HCEC 1CT (cell line): ENCODE measurements at places on chromosomes 11 and 22.

DNA sequence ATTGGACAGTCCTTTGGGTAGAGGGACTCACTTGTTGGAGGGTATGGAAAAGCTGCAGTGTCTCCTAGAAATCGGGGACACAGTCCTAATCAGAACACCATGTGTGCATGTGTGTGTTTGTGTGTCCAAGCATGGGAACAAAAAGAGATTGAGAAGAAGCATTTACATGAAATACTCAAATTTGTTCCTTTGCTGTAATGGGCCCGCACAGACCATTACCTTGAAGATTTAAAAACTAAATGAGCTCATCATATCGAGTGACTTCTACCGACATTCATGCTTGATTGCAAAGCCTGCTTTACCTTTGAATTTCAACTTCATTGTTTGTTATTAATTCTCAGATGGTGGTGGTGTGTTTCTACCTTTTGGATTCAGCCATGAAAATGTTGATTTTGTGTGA, 106.9 kb downstream of the ZBTB16 start:
- DNase-seq = no peak

GRCh38 chr11:7540830-7541555, 27.2 kb downstream of the PPFIBP2 start:
- no peak for DNase-seq

DNA sequence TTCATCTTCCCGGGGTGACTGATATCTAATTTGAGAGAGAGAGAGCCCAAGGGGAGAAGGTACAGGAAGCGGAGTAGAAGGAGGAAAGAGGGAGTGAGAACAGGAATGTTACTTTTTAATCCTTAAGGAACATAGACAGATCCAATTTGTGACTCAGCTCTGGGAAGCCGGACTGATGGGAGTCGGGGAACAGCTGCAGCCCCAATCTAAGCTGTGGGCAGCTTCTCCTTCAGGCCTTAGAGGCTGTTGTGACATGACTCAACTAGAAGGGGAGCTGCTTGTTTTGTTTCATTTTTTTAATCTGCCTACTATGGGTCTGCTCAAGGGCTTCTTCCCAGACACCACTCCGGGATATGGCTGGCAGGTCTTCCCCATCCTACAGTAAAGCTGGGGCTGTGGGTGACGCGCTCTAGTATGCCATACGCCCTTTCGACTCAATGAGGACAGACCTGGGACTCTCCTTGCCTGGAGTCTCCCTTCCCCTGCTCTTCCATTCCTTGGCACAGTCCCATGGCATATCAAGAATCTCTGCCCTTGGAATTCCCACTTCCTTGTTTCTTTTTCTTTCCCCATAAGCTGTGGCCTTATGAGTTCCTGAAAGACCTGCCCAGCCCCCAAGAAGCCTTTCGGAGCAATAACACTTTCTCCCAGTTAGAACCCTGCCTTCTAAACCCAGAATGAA, 103.3 kb upstream of the AKIP1 start:
- peak; percentile 96 for DNase-seq

DNA sequence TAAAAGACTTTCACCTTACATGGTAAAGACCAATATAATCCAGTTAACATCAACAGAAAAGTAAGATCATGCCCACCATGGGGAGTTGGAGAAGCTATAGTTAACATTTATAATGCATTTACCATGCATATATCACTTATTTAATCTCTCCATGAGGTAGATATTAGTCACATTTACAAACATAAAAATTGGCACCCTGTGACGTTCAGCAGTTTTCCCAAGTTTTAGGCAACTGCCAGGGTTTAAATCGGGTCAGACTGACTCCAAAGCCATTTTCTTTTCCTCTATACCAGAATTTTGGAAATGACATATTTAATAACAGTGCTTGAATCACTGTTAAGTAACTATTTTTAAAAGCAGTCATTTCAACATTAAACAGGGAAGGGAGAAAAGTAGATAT, 266.3 kb downstream of the DDX10 start:
- DNase-seq = peak; percentile 68

- no peak for DNase-seq
Measured at GRCh38 chr11:72709478-72710238, 35.4 kb upstream of the PDE2A start.

DNA sequence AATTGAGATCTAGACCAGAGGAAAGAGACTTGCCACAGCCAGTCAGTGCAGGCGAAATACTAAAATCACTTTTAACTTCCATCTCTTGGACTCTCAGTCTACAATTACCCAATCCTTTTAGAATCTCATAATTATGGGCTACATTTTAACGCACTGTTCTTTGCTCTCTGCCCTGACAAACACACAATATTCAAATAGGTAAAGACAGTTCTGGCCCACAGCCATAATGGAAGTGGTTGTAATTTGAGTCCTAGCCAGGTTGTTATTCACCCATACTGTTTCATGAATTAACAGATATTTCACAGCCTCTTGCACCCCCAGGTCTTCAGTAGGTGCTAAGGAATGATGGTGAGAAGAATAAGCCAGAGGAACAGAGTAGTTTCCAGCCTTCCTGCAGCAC, 830 bp downstream of the C11orf97 start:
- DNase-seq = no peak

GRCh38 chr11:65430406-65431217, 8.0 kb downstream of the NEAT1 start:
- DNase-seq = peak; percentile 65

GRCh38 chr11:47955061-47955755, 25.2 kb upstream of the PTPRJ start:
- DNase-seq = peak; percentile 1

DNA sequence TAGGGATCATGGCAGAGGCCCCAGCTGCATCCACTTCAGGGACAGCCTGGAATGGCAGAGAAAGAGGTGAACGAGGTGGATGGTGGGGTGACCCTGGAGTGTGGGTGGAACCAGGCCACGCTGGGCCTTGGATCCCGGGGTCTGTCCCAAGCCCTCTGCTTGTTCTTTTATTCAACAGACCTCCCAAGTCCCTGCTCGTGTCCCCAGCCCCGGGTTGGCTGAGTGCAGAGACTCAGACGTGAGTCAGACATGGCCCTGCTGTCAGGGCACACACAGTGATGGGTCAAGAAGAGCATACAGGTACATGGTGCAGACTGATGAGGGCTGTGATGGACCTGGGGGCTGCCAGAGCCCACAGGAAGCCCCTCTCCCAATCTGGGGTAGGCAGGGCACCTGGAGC, 6.6 kb downstream of the ARHGAP8 start:
- DNase-seq = no peak

GRCh38 chr11:57335023-57335342, 709 bp downstream of the SSRP1 start:
- DNase-seq = no peak

- DNase-seq = no peak
Measured at GRCh38 chr22:37634417-37634924, 5.0 kb upstream of the SH3BP1 start.

GRCh38 chr11:76559346-76559745, 111.2 kb downstream of the LRRC32 start:
- DNase-seq = no peak

- peak; percentile 8 for DNase-seq
Measured at GRCh38 chr11:107969219-107969618, 39.5 kb upstream of the CUL5 start.

DNA sequence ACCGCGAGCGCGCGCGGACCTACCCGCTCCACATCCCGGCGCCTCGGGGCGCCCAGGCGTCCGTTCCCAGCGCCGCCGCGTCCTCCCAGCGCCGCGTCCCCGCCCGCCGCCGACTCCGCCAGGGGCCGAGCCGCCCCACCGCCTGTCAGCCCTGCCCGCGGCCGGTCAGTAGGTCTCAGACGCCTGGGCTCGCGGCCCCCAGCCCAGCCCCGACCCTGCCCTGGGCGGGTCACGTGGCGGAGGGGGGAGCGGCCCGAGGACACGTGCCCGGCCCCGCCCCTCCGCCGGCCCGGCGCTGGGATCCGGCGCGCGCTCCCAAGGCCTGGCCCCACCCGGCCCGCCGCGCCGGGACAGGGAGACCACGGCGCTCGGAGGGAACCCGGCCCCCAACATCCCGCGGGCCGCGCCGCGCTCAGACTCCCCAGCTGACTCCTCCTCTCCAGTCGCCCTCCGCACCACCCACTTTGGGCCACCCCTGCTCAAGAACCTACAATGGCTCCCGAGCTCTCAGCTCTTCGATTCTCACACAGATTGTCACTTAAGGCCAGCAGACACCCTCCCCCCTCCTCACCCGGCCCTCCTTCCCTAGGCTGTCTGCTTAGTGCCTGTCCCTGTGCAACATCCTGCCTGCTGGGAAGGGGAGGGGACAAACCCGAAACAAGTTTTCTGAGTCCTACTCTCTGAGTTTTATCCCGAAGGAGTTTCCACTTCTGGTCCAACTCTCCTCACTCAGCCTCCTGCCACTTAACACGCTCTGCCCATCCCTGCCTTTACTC, at the start of gene RAB3IL1:
Gene RAB3IL1, minus strand, starts transcription at position 233 of the 776 bp plus-strand sequence. Its CDS starts 199 bp downstream, at position 34.
- no peak for DNase-seq

- DNase-seq = peak; percentile 83
Measured at GRCh38 chr11:86811637-86812321, 11.4 kb downstream of the PRSS23 start.

- DNase-seq = no peak
Measured at GRCh38 chr11:72363112-72363511, 71.2 kb downstream of the CLPB start.

DNA sequence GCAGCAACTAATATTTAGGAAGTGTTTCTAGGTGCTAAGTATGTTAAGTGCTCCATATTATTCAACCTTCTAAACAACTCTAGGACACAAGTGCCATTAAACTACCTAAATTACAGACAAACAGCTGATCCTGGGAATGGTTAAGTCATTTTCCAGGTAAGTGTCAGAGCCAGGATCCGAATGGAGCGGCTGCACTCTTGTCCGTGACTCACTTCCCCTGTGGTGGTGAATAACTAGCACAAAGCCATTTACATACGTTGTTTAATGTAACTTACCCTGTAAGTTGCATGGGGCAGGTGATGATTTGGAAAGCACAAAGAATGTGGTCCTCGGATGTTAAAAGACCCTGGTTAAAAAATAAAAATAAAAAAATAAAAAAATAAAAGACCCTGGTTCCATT, 8.8 kb upstream of the PRG2 start:
- no peak for DNase-seq

DNA sequence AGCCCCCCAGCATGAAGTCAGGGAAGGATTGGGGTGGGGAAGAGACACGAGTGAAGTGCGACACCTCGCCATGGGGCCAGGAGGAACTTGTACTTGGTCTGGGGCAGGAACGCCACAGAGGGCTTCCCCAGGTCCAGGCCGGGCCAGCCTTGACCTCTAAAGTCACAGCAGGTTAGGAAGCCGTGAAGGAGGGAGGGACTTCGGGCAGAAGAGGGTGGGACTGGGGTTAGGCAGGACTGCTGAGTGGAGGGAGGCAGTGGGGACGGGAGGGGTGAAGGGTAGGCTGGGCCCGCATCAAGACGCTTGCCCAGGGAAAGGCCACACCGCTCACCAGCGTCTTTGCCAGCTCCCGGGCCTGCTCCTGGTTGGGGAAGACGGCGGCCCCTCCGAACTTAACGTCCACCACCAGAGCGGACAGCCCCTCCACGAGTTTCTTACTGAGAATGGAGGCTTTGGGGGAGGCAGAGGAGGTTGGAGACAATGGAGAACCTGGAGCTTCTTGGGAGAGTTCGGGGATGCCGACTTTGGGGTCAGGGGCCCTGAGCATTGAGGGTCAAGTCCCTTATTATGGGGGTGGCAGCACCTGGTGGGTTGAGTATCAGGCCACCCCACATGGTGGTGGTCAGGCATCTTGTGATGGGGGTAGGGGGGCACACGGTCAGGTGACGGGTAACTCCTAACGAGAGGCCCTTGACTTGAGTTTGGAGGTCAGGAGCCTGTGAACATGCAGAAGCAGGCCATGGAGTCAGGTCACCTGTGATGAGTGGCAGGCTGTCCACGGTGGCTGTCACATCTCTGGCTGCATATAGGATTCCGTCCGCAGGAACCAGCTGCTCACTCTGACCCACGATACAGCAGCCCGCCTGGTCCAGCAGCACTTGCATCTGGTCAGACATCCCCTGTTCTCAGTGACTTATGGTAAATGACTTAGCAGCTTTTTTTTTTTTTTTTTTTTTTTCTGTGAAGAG, 1.7 kb upstream of the SCO2 start:
- no peak for DNase-seq

- DNase-seq = no peak
Measured at GRCh38 chr22:40726514-40726913, 47.2 kb downstream of the MCHR1 start.

DNA sequence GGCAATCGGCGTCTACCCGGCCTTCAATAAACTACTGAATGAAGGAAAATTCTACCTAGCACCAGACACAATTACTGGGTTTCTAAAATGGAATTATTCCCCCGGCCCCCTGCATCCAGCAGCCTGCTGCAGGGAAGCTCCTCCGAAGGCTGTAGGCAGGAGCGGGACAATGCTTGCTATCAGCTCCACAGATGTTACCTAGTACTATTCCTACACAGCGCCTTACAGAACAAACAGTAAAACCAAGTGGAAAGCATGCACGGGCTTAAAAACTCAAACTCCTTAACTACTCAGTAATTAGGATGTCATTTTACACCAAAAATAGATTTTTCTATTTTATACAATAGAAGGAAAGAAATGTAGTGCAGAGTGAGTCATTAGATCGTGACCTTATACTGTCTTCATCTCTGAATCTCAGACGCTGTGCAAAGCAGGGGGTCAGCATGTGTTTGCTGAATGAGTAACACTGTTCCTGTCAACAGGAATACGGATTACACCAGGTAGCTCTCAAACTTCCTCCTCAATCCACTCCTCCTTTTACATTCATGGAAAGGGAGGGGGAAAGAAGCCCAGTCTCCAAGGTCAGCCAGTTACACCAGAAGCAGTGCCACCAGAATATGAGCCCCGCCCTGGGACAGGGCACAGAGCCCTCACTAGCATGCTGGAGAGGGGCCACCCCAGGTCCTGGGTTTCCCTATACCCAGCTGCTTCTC, 74.9 kb downstream of the PACSIN2 start:
- peak; percentile 82 for DNase-seq

- DNase-seq = no peak
Measured at GRCh38 chr22:39994566-39995392, at the start of gene FAM83F. Gene FAM83F, plus strand, starts transcription at chr22:39994954. Its CDS starts 89 bp downstream, at chr22:39995043.

GRCh38 chr11:107752949-107753822, 41.3 kb upstream of the SLN start:
- DNase-seq = peak; percentile 15

GRCh38 chr11:59283825-59284772, 71.4 kb upstream of the MPEG1 start:
- DNase-seq = peak; percentile 60

DNA sequence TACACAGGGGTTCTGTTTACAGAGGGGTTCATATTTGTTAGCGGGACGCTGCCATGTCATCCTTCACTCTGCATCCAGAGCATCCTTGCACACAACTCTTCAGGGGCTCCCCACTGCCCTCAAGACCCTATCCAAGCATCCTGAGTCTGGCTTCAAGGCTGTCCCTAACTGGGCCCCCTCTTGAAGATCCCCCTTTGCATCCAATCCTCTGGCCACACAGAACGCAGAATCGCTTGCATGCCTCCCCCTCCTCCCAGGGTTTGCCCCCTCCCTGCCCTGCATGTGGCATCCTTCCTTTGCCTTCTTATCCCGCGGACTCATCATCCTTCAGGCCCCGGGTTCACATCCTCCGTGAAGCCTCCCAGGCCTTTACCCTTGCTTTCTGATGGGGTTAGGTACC, 18.6 kb downstream of the C1QTNF6 start:
- DNase-seq = no peak

- no peak for DNase-seq
Measured at GRCh38 chr22:20142711-20143621, 7.9 kb downstream of the CCDC188 start.
